Thoracic aorta (tissue), 2 donors: ENCODE measurements at places on chromosomes 11 and 22.

DNA sequence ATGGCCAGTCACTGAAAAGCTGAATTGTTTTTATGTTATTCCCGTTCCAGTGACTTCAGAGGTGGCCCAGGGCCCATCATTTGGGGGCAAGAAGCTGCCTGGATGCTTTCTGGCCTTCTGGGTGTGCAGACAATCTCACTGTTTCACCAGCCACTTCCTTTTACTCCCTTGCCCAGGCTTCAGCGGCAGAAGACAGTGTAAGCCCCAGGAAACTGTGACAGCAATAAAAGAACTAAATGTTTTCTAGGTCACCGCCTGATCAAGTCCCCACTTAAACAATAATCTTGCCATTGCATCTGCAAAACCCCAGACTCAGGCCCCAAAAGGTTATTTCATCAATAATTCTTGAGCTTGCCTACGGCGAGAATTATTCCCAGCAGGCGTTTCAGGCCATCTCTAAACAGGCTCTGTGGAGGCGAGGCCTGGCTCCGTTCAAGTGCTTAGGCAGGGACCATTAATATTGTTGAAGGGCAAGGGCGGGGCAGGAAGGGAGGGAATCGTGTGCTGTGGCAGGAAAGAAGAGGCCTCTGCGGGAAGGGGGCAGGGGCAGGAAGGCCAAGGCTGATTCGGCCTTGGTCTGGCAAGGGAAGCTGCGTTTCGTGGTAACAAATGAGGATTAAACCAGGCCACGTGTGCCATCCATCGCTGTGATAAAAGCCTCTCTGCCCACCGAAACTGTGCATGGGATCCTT is 252.3 kb downstream of the KIRREL3 start:
- DNase-seq = no peak

DNA sequence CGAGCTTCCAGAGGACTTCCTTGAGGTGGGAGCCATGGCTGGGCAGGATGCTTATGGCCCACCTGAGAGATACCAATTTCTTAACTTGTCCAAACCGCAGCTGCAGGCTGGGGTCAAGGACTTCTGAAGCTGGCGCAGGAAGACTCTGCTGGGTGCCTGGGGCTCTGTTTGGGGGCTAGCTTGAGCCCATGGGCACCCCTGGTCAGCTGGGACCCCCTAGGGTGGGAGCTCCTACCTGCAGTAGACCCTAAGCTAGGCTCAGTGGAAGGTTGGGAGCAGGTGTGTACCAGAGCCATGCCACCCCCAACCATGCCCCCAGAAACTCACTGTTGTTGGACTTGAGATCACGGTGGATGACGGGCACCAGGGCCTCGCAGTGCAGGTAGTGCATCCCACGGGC is 1.3 kb downstream of the MAP3K11 start:
- no peak for DNase-seq

- no peak for DNase-seq
Observed at GRCh38 chr11:126756855-126757254, 243.7 kb downstream of the KIRREL3 start.

DNA sequence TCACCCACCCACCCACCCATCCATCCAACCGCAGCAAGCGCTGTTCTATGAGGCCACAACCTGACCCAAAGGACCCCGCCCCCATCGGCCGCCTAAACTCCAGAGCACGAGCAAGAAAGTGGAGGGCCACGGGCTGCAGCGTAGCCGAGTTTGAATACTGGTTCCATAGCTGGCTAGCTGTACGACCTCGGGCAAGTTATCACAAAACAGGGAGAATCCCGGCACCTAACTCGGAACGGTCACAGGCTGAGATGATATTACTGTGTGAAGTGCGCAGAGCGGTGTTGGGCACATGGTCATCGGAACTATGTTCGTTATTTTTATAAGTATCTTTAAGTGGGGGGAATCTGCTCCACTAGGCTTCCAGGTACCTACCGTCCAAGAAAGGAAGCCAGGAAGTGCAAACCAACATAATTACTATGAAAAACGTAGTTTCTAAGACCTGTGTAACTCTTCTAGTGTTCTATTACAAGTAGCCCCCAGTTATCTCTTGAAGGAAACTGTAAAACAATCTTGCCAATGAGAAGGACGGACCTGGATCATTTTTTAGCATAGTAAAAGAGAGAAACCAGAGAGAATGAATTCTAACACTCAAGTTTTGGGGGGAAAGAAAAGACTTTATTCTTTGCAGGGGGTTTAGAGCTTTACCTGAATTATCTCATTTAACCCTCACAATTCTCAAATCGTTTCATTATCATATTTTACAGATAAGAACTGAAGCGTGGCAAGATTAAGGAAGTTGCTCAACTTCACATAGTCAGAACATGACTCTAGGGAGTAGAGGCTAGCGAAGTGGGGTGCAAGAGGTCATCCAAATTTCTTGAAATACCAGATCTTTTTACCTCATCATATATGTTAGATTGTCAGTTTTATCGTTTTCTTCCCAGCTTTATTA is 663 bp upstream of the BUD13 start:
- DNase-seq = no peak

- no peak for DNase-seq
Observed at GRCh38 chr11:85746670-85747069, 60.7 kb upstream of the CCDC89 start.

GRCh38 chr11:63623513-63624140 is 9.4 kb upstream of the PLAAT3 start:
- DNase-seq = no peak

DNA sequence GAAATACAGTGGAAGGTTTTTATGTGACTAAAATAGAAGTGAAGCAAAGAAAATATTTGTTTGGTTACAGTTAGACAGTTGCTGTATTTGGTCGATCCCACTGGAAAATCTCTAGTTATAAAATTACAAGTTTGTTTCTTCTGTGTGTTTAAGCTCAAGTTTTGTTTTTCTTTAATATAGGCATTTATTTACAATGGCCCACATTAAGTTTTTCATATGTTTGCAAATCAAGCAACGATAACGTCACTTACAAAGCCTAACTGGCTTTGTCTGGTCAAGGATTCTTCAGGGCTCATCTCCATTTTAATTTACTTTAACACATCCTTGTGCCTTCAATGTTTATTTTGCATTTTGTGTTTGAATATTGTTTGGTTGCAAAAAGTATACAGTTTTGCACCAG is 270.6 kb downstream of the LUZP2 start:
- DNase-seq = no peak

GRCh38 chr22:35409783-35410662 is 10.1 kb downstream of the MCM5 start:
- no peak for DNase-seq

DNA sequence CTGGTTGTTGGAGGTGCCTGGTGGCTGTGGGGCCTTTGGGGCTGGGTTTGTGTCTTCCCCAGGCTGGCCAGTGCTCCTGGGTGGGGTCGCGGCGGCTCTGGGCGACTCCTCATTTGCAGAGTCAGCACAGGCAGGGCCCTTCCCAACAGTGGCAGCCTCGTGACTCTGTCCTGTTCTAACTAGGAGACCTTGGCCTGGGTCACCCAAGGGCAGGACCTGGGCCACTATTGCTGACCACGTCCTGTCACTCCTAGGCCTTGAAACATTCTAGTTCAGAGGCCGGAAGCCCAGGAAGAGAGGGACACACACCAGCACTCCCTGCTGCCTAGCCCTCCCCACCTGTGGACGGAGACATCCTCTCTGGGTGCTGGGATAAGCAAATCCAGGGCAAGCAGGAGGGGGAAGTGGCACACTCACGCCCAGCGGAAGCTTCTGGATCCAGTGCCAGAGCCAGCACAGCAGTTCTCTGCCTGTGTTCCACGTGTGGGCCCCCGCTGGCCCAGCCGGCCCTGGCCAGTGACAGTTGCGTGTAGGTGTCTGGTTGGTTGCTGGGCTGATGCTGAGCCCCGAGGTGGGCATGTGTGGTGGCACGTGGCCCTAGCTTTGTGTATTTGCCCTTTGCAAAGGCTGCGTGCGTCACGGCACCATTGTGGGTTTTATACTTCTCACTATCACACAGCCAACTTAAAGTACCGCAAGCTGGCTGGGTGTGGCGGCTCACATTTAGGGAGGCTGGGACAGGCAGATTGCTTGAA is 4.3 kb upstream of the CHID1 start:
- DNase-seq = peak; percentile 9

- no peak for DNase-seq
Observed at GRCh38 chr22:37661160-37661924, 2.8 kb downstream of the PDXP start.

DNA sequence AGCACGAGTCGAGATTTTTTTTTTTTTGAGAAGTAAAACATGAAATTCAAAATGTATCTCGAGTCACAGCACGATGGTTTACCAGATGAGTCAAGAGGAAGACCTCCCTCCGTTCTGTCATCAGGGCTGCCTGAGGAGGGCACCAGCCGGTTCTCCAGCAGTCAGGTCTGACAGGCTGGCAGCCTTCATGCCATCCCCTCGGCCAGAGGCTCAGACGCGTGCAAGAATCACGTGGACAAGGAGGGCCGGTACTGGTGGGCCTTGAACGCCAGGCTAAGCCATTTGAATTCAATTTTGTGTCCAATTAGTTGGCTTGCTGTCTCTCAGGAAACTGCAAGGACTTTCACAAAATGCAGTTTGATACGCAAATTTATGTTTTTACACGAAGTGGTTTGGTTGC is 1412.2 kb downstream of the BRD1 start:
- no peak for DNase-seq

DNA sequence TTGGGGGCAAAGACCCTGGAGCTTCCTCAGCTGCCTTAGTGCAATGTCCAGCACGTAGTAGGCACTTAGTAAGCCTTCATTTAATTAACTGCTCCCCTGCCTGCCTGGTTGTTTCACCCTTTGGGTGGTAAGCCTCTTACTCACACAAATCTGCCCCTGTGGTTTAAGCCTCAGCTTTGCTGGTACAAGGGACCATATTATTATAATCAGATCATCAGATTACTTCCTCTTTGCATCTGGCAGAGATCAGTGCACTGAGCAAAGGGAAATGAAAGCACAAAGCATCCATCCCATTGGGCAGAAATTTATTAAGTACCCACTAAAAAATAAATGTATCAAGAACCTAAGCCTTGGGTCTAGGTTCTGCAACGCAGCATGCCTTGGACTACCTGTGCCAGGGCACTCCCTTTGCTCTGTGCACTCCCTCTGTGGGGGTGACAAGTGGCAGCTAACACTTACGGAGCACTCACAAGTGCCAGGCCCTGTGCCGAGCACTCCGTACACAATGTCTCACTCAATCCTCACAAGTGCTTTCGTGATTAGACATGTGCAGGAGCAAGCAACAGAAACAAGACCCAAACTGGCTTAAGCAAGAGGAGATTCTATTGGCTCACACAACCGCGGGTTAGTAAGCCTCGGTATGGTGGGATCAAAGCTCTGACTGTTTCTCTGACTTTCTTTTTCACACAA is 34.9 kb upstream of the DAGLA start:
- no peak for DNase-seq

DNA sequence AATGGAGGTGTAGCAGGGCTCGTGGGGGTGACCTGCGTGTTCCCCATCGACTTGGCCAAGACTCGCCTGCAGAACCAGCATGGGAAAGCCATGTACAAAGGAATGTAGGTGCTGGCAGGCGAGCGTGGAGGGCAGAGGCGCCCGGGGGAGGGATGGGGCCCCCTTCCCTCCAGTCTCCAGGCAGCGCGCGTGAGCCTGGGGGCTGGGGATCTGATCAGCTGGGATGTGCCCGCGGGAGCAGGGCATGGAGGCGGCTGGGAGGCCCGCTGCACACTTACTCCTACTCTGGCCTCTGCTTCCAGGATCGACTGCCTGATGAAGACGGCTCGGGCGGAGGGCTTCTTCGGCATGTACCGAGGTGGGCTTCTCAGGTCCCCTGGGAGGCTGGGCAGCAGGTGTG is 17.8 kb downstream of the SLC25A18 start:
- DNase-seq = no peak

- DNase-seq = peak; percentile 39
Observed at GRCh38 chr11:86740628-86741483, 59.5 kb upstream of the PRSS23 start.

GRCh38 chr11:123362186-123362585 is 67.9 kb upstream of the GRAMD1B start:
- no peak for DNase-seq

DNA sequence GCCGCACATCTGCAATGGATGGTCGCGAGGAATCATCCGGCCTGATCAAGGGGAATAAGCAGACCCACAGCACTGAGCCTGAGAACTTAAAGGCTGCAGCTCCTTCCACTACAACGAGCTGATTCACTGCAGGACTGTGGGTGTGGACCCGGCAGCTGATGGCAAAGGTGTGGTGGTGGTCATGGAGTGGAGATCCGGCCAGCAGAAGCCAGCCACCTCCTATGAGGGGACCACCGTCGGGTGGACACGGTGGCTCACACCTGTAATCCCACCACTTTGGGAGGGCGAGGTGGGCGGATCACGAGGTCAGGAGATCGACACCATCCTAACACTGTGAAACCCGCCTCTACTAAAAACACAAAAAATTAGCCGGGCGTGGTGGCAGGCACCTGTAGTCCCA is 66.4 kb downstream of the DGCR2 start:
- DNase-seq = no peak

- no peak for DNase-seq
Observed at GRCh38 chr11:32830413-32830738, 649 bp downstream of the PRRG4 start.

- DNase-seq = no peak
Observed at GRCh38 chr11:4467811-4468606, 14.4 kb upstream of the OR52K1 start.

GRCh38 chr22:46851311-46851710 is 88.9 kb downstream of the TBC1D22A start:
- no peak for DNase-seq

GRCh38 chr22:45831394-45831793 is 145.6 kb downstream of the WNT7B start:
- DNase-seq = no peak

DNA sequence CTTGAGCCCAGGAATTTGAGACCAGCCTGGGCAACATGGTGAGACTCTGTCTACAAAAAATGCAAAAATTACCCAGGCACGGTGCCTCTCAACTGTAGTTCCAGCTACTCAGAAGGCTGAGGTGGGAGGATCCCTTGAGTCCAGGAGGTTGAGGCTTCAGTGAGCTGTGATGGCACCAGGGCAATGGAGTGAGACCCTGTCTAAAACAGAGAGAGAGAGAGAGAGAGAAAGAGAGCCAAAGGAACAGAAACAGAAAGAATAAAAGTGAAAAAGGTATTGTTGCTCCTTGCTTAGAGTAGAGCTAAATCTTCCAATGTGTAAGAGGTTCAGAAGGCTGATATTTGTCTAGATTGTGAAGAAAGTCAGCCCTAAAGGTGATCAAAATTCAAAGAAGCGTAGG is 8.9 kb upstream of the ETS1 start:
- DNase-seq = no peak

GRCh38 chr22:28798810-28799605 is 1.4 kb downstream of the XBP1 start:
- peak; percentile 31 for DNase-seq

GRCh38 chr11:859394-860131 is 16.9 kb downstream of the TSPAN4 start:
- no peak for DNase-seq
